ENCODE measurements at places on chromosomes 1 and 21.
A peak's percentile ranks its signal among the peaks of the same experiment; 100 is the strongest.

GRCh38 chr21:32353002-32353711, 39.7 kb downstream of the URB1 start:
- DNase-seq, result no peak

- DNase-seq, result no peak
These were observed 275.8 kb upstream of the ST6GALNAC5 start for GRCh38 chr1:76591461-76591860.

DNA sequence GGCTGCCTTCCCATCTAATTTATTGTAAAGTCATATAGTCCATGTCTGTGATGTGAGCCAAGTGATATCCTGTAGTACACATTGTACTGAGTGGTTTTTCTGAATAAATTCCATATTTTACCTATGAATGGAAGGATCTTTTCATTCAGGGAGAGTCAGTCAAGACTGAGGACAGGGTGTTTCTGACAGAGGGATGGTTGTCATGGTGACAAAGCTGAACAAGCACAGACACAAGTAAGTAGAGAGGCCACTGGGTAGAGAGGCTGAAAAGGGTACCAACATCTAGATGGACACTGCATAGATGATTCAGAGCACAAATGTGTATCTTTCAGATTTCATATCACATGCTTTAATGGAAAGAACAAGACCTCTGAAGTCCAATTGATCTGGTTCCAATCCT, 22.6 kb upstream of the IL20 start:
- DNase-seq, result no peak

- DNase-seq, result no peak
These were observed 1.1 kb upstream of the KIF21B start for GRCh38 chr1:201024625-201024998.

DNA sequence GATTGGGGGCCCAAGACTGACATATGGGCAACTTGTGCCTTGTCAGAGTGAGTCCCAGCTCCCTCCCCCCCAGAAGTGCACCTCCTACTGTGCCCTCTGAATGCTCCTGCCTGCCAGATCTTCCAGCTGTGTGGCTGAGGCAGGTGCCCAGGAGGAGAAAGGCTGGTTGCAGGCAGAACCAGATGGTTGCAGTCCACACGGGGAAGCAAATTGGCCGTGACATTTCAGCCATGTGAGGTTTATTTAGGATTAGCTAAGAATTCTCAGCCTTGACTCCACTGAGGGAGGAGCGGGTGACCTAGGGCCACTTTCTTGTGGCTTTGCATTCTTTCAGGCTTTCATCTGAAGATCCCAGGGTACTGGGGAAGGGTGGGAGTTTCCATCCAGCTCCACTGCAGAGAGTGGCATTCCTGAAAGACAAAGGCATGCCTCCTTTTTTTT, 33.8 kb downstream of the PEX14 start:
- DNase-seq, result no peak

DNA sequence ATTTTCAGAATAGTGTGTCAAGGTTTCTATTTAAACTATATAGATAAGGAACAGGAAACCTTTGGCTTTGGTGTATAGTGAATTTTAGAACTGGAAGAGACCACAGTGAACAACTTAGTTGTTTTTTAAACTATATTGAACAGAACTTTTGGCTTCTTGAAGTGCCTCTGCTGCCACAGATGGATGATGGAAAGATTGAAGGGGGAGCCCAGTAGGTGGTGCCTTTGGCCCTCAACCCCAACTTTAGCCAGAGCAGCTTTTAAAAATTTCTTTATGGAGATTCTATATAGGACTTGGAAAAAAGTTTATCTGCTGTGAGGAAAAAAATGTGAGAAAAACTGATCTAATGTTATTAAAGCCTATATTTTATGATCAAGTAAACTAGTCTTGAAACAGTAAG, 50.2 kb downstream of the SWT1 start:
- no peak for DNase-seq

DNA sequence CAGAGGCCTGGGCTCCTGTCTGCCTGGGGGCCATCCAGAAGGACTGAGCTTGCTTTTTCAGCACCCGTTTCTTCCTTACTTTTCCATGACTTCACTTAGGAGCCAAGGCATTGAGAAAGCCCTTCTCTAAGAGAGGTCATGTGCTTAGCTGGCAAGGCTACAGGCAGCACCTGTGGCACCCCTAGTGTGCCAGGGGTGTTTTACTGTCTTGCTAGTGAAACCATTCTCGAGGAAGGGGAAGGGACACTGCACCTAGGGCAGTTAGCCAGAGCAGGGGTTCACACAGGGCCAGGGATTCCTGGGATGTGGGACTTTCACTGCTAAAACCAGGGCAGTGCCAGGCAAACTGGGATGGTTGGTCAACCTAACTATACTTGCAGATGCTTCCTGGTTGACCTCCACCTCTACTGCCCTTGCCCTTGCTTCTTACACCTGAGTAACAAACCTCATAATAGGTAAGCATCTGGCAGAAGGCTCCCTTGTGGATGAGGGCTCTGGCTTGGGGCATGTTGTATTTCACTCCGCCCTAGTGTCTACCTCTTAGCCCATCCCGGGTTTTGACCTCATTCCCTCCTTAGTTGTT, 69.2 kb downstream of the NOS1AP start:
- no peak for DNase-seq

DNA sequence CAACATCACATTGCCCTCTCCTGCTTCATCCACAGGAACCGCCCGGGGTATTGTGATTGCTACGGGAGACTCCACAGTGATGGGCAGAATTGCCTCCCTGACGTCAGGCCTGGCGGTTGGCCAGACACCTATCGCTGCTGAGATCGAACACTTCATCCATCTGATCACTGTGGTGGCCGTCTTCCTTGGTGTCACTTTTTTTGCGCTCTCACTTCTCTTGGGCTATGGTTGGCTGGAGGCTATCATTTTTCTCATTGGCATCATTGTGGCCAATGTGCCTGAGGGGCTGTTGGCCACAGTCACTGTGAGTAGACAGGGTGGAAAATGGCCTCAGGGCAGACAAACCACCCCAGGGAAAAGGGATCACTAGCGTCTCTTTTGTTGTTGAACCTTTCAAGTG, 12.7 kb downstream of the ATP1A4 start:
- DNase-seq, result no peak

GRCh38 chr1:156337052-156337887, 822 bp downstream of the CCT3 start:
- peak; percentile 39 for DNase-seq

DNA sequence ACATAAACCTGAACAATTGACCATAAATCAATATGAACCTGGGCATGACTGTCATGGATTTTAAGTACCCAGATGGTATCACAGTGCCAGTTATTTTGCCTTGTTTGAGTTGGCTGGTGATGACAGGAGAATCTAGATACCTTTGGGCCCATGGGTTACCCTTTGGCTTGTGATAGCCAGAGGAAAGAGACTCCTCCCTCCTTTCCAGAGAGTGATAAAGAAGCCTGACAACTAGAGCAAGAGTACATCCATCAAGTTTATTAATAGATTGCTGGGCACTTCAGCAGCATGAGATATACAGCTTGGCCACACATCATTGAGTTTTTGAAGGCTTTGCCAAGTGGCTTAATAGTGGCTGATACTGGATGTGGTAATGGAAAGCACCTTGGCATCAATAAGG, 6.6 kb upstream of the FMO3 start:
- no peak for DNase-seq

- DNase-seq, result no peak
These were observed 23.1 kb downstream of the NPHP4 start for GRCh38 chr1:5969168-5969567.

DNA sequence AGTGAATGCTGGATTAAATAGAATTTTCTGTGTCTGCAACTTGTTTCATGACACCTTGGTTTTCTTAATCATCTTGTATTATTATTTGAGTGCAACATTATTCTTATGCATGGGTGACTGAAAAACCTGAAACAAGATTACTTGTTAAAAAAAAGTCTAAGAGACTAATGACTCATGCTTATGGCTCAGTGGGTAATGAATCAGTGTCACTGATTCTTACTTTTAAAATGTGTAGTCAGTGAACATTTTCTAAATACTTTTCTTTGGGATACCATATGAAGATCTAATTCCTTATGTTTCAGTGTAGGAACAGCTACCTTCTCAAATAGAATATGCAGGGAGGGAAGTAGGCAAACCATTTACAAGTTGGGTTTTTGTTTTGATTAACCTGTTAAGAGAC, 65.5 kb downstream of the PRKAA2 start:
- no peak for DNase-seq

GRCh38 chr1:56803561-56804156, 15.5 kb downstream of the FYB2 start:
- DNase-seq, result peak; percentile 26

- no peak for DNase-seq
These were observed 7.7 kb upstream of the TCP10L start for GRCh38 chr21:32592929-32593502.

DNA sequence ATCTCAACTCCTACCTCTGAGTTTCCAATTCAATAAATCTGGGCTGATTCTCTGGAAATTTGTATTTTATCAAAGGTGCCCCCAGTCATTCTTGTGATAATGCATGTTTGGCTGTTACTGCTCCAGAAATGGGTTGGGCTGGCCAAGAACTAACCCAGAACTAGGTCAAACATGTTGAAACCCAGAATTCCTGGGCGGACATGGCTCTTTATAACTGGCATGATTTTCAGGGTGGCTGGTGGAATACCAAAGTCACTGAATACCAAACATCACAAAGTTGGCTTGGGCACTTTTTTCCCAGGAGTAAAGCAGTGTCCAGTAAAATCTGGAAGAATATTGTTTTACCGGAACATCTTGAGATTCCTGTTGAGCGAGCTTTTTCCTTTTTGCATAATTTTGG, 89.4 kb upstream of the S1PR1 start:
- no peak for DNase-seq

DNA sequence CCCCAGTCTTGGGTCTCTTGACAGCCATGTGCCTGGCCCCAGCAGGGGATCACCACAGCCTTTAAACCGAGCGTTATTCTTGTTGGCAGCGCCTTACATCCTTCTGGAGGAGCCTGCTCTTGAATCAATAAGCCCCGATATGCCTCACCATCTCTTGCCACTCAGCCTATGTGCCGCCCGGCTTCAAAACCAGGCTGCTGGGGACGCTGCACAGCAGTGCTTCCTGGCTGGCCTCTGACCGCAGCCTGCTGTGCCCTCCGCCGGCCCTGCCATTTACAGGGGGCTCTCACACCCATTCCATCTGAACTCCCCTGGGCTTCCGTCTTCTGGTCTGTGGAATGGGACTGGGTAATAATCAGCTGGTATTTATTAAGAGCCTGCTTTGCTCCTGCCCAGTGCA, 3.0 kb upstream of the PEX10 start:
- no peak for DNase-seq

- DNase-seq, result no peak
These were observed 37.5 kb upstream of the LRRC53 start for GRCh38 chr1:74549932-74550331.

DNA sequence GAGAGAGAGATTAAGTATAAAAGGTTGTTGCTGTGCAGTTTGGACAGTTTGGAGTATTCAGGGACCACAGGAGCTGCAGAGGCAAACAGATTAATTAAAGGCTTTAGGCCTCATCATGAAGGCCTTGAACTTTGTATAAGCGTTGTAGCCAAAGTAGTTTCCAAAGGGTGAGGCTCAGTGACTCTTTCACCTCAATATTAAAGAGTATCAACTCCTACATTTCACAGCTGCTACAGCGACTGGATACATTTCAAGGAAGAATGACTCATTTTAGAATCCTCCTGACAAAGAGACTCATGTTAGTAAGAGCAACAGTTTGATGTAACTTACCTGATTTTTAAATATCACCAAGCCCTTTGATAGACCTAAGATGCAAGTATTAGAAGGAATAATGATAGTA, 355.5 kb downstream of the HLX start:
- DNase-seq, result no peak

DNA sequence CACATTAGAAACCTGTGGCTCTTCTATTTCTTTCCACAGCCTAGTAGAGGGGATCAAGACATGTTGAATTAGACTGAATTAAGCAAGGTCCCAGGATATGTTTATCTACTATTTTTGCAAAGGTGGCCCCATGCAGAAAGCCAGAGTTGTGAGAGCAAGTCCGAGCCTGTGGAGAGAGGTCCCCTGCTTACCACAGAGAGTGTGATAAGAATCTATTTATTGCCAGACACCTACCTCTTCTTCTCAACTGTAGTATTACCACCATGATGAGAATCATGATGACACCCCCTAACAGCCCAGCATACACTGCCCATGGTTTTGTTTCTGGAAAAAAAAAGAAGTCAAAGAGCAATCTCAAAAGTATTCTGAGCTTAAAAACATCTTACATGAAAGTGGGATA, 23.0 kb downstream of the SLAMF1 start:
- no peak for DNase-seq

GRCh38 chr1:109161858-109162606, 48.1 kb downstream of the ELAPOR1 start:
- peak; percentile 48 for DNase-seq

- no peak for DNase-seq
These were observed 35.7 kb upstream of the BCL9 start for GRCh38 chr1:147505568-147505967.

- no peak for DNase-seq
These were observed 51.7 kb downstream of the RYR2 start for GRCh38 chr1:237093691-237094090.

GRCh38 chr1:184072376-184072775, 20.8 kb downstream of the TSEN15 start:
- DNase-seq, result no peak

GRCh38 chr1:68136187-68136586, 85.8 kb upstream of the DIRAS3 start:
- DNase-seq, result no peak

GRCh38 chr1:35120458-35121133, 41.4 kb downstream of the ZMYM1 start:
- peak; percentile 33 for DNase-seq

GRCh38 chr21:15445327-15445726, 284.5 kb upstream of the USP25 start:
- no peak for DNase-seq

DNA sequence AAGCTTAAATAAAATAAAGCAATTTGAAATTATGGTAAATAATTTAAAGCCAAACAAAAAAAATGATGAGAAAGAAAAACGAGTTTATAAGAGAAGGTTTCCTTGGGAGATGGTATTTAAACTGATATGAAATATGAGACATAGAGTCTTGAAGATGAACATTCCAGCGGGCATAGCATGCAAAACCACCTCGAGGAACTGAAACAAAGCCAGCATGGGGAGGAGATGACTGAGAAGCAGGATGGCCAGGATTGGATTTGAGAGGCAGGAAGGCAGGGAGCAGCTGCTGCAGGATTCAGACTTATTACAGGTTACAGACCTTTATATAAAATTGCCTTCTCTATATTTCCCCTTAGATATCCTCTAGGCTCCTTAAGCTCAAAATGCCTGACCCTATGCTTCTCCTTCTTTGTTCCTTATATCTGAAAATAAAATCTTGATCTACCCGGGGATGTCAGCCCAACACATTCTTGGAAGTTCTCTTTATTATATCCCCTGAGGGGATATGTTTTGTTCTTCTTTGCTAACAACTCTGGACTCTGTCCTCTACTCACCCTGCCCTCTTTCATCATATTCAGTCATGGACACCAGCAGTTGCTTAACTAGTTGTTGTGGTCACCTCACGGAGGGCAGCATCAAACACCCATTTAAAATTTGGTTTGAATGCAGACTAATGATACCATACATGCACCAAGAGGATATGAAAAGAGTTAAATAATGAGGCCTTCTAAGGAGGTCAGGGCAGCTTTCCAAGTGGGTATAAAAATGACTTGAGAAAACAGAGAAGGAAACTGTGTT, 719.1 kb upstream of the B3GALT2 start:
- DNase-seq, result no peak

- DNase-seq, result no peak
These were observed 94.0 kb downstream of the ST6GALNAC5 start for GRCh38 chr1:76961181-76961819.

Measured in stimulated activated CD8-positive, alpha-beta memory T cell treated with anti-CD3 and anti-CD28 coated beads, Interleukin-4, amount 100 ng/mL, for 48 hours (primary cell).